CD4-positive, alpha-beta T cell treated with Interleukin-15 for 1 hour (primary cell): ENCODE measurements at places on chromosomes 4 and X.
A peak's percentile ranks its signal among the peaks of the same experiment; 100 is the strongest.

DNA sequence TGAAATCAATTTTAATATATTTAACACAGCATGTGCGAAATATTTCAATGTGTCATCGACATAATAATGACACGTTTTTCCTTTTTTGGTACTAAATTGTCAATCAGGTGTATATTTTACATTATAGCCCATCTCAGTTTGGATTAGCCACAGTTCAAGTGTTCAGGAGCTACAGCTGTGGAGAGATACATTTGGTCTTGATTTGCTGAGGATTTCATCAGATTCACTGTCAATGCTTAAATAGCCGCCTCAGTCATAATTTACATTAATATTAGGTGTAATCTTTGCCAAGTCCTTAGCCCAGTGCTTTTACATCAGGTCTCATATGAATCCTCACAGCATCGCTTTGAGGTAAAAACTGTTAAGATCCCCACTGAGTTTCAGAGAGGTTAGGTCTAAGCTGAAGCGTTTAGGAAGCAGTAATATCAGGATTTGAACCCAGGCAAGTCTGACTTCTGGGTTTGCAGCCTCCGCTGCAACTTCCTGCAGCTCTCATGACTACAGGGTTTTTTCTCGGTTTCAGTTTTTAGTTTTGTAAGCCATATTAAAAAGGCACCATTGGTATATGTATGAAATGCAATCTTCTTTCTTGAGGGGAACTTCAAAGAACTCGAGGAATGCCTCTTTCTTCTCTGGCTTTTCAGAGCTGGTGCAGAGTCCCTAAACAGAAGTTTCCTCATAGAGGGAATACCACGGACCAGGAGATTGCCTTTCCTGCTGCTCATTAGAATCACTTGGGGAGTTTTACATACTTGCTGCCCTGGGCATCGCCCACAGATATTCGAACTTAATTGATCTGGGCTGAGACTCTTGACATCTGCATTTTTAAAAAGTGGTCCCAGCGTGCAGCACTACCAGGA, 6.4 kb downstream of the MTM1 start:
- no peak for DNase-seq

DNA sequence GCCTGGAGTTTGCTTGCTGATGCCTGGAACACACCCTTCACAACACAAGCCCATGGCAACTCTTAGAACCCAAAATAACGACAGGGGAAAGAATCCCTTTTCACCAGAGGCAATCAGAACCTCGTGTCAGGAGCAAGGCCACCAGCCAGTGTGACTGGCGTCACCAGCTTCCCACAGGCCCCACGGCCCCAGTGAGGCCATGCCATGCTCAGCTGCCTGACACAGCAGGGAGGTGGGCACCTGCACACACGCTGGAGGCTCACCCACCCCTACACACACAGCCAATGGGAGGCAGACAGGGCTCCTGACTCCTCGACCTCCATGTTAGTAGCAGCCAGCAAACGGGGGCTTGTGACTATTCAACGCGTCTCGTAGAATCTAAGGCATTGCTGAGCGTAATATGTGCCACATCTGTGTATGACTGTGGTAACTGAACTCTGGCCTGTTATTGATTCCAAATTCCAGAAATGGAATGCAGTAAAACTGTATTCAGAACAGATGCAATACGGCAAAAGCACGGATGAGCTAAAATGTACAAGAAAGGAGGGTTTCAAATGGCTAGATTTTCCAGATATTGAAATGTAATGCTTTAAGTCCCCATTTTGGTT, 28.5 kb downstream of the RNF212 start:
- no peak for DNase-seq

DNA sequence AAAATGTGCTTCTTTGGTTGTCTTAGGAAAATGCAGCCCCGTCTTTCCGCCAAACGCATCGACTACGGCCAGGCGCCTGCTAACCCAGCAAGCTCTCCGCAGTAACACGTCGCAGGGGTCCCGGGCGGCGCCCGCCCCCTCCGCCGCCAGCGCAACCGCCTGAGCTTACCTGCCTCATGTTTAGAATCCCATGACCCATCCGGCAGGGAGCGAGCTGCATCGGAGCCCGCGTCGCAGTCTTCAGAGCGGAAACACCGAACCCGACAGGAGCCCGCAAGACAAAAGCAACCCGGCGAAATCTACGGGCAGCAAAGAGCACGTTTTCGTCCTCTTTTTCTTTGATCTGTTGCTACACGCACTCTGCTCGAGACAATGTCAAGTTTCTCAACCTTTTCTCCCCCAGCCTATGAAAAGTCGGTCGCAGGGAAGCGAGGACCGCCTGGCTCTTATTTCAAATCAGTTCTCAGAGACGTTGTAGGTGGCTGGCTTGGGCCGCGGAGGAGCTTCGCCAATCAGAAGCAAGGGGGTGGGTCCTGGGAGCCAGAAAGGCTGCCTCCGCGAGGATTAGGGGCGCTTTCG, at the start of gene MID1:
MID1 (minus strand) TSS at position 465 of the 579 bp plus-strand sequence. CDS start 53,038 bp downstream, outside the sequence.
- DNase-seq, result no peak

DNA sequence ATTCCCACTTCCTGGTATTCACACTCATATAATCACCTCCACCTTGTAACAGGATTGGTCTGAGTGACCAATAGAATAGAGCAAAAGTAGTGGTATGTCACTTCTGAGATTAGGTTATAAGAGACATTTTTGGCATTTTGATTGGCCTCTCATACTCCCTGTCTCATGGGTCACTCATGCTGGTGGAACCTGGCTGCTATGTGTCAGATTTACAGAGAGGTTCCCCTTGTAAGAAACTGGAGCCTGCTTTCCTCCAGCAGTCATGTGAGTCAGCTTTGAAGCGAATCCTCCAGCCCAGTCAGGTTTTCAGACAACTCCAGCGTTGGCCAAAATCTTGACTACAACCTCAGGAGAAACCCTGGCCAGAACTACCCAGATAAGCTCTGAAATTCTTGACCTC, 2.6 kb upstream of the OTUD4 start:
- no peak for DNase-seq

GRCh38 chr4:138090150-138090917, 151.8 kb downstream of the SLC7A11 start:
- DNase-seq, result no peak

DNA sequence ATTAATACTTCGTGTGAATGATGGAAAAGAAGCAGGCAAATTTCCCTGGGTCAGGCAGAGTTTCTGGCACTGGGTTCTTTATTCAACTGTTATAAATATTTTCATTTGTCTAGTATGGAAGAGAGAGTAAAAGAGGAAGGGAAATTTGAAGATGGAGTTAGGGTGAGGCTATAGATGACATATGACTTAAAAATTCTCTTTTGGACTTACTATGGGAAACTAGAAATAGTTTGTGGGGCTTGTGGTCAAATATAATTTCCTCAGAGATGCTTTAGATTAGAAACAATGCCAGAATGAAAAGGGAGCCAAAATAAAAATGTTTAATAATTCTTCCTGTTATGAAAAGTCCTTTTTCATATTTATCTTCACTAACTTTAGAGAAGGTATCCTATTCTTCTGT, 103.2 kb downstream of the GC start:
- DNase-seq, result no peak

DNA sequence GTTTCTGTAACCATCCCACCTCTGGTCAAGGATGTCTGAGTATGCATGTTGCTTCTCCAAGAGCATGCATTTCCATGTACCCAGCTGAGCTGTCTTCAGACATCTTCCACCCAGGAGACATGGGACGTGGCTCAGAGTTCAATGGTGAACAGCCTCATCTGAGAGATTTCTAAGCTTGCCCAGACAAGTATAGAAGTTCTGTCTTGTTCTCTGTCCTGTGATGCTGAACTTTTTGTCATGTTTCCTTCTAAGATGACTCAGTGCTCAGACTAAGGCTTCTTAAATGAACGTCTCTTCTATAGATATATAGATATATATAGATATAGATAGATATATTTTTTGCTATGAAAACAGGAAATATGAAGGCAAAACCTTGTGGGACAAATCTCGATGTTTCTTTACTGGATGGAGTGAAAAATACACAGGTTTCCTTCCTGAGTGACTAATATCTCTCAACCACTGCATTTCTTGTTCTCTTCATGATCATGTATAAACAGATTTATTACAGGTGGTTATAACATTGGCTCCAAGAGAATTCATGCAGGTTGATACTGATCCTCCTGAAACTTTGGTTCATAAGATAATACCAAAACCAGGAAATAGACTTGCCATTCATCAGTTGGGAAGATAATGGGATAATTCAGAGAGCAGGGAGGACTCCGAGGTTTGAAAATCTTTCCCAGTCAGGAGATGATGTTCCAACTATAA, 168.2 kb downstream of the ZNF518B start:
- DNase-seq, result no peak

- no peak for DNase-seq
Measured at GRCh38 chr4:26854701-26855100, 5.9 kb upstream of the STIM2 start.

DNA sequence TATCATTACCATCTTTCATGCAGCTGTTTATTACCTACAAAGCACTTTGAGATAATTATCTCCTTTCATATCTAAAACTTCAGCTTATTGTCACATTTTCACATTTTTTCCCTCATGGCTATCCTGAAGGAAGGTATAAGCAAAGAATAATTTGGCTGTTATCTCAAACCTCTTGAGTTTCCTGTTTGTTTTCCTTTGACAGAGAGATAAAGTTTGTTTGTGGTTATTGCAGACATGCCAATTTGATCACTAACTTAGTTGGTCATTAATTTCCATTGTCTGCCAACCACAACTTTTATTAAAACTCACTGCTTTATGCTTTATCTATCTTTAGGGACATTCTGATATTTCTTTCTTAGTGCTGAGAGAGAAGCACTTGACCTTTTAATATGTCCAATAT, 89.8 kb upstream of the SPANXB1 start:
- no peak for DNase-seq

DNA sequence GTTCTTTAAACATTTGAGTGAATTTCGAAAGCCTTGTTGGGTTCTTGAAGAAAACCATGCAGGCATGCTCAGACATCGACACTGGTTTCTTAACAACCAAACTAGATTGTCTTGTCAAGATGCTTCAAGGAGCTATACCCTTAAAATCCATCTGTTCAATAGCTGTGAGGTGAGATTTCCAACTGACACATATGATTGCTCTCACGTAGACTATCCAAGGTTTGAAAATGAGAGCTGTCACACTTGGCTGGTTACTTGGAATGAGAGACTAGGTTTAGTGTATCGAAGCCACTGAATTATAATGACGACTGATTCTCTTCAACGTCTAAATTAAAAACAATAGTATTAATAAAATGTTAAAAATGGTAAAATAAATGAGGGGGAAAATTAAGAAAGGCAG, 2725.5 kb downstream of the ARAP2 start:
- DNase-seq, result no peak

DNA sequence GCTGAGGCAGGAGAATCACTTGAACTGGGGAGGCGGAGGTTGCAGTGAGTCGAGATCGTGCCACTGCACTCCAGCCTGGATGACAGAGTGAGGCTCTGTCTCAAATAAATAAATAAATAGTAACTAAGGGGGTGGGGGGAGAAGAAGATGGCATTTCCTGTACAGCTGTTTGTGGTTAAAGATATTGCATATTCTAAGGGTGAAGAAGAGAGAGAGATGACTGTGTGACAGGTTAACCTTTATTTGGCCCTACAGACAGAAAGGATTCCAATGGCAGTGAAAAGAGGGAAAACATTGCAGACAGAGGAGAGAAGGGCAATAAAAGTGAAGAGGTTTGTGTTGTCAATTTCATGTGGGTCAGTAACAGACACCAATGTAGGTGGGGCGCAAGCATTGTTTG, 9.4 kb downstream of the TASL start:
- peak; percentile 42 for DNase-seq

DNA sequence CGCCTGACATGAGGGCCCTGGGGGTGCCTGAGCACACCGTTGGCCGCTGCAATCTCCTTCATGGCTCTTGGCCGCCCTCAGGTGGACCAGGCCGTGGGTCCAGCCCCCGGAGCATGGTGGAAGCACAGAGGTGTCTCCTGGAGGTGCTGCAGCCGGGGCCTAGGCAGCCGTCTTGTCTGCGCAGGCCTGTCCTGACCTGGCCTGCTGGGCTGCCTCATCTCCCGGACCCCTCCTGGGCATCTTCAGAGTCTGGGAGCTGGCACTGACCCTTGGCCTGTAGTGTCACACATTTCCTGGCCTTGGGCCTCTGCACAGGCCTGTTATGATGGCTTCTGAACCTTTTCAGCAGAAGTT, 20.9 kb downstream of the UVSSA start:
- no peak for DNase-seq

DNA sequence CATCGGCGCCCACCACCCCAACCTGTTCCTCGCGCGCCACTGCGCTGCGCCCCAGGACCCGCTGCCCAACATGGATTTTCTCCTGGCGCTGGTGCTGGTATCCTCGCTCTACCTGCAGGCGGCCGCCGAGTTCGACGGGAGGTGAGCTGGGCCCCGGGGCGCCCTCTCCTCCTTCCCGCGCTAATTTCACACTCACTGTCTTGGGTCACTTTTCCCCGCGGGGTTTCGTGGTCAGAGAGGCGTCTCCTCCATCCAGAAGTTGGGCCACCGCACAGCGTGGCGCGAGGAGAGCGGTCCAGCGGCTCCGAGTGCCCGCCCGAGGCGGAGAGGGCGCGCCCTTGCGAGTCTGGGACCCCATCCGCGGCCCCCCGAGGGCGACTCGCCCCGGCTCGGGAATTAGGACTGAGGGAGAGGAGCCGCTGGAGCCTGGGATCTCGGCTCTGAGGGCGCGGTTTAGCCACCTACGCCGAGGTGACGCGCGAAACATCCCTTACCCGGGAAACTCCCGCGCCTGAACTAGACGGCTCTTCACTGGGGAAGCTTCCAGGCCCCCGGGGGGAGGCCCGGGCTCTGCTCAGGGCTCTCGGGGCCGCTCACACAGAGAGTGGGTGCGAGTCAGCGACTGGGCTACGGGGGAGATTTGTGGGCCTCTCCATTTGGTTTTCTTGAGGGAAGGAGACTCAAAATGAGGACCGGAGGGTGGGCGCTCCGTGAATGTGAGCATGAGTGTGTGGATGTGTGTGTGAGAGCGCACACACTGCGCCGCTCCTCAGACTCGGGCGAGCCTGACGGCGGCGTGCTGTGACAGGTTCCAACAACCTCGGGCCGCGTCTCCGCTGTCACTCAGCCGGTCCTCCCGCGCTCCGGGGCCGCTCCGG, 551 bp downstream of the NPNT start:
- no peak for DNase-seq

DNA sequence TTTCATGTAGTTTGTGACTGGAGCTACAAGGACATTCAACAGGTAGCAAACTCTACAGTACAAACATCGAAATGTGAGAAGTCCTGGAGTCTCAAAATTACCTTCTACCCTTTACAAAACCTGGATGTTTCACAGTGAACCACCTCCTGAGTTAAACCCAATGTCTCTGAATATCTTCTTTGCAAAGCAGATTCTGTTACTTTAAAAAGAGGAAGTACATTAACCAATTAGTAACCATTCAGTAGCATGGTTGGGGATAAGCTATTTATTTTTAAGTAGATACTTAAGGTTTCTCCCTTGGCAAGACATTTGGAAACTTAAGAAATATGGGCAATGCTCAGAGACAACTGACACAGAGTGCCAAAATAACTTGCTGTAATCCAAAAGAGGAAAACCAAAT, 371.9 kb upstream of the NWD2 start:
- no peak for DNase-seq

- DNase-seq, result no peak
Measured at GRCh38 chr4:163233321-163233720, 66.6 kb upstream of the NAF1 start.
